ENCODE measurements at places on chromosomes 5 and 9.

DNA sequence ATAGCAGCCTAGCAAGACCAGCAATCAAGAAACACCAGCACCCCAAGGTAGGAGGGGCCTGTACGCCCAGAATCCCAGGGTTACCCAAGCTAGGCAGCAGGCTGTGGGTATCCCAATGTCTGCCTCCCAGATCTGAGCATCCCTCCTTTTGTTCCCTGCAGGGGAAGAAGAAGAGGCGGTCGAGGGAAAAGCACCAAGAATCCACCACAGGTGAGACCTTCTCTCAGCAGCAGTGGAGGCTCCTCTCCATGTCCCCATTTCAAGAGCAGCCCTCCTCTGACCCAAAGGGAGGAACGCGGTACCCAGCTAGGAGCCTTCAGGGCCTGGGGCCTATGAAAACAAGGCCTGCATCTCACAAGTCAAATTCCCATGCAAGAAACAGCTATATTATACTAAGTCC lies 28.9 kb downstream of the TCF7 start:
- DNase-seq, result no peak

DNA sequence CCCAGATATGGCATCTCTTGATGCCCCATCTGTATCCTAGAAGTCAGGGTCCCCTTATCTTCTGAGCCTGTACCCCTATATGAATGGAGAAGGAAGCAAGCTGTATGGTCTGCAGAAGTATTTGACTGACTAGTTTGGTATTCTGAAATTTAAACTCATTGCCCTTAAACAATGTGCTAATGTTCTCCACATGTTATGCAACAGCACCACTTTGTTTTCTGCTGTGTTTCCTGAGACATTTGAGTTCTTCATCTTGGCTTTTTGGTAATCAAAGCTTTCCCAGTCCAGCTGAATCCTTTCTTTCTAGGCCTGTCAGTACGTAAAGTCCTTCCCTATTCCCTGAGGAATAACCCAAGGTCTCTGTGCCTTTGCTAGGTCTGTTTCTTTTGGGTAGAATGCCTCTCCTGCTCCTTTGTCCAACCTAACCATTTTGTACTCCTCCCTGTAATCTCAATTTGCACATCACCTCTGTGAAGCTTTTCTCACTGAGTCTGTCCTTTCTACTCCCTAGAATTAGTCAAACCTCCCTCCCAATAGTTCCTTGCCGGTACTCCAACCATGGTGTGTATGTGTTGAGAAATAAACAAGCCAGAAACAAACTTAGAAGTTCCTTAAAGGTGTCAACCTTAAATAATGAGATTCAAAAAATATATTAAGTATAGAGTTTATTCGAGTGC lies 72.1 kb upstream of the HSPB3 start:
- DNase-seq, result no peak

- no peak for DNase-seq
Observed at GRCh38 chr9:90433398-90433941, 209.2 kb downstream of the DIRAS2 start.

DNA sequence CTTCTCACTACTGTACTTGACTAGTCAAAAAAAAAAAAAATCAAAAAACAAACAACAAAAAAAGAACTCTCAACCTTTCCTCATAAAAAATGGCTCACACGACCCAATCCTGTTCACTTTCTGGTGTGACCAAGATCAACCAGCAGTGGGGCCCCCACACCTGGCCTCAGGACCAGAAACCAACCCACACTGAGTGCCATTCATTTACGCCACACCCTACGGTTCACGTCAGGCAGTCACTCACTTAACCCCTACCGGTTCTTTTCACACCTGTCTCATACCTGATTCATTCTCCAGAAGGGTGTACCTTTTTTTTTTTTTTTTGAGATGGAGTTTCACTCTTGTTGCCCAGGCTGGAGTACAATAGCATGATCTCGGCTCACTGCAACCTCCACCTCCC lies 5.7 kb downstream of the SUSD1 start:
- DNase-seq, result no peak

- no peak for DNase-seq
Observed at GRCh38 chr5:8114597-8115266, 245.8 kb downstream of the MTRR start.

DNA sequence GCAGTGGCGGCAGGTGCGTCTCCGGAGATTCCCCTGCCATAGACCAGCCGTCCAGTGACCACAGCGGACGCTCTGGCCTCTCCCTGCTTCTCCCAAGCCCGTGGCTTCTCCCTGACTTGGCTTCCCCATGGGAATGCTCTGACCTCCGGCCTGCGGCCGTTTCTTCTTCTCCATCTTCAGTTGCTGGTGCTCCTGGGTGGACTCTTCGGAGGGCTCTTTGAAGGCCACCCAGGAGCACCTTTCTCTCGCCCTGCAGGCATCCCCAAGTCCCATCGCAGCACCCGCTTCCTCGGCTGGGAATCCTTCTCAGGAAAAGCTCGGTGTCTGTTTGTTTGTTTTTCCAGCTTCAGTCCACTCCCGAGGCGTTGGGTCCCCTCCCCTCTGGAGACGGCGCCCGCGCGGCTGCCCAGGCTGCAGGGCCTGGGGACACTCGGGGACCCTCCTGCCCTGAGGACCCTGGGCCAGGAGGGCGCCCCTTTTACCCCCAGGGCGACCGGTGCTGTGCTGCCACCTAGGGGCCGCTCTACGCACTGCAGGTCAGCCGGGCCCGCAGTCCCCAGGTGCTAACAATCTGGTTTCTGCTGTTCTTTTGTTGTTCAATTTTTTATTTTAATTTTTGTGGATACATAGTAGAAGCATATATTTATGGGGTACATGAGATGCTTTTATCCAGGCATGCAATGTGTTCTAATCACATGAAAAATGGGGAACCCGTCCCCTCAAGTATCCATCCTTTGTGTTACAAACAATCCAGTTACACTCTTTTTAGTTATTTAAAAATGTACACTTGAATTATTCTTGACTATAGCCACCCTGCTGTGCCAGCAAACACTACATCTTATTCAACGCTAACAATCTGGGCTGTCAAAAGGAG lies 197.9 kb upstream of the ADAMTS16 start:
- no peak for DNase-seq

- DNase-seq, result no peak
Observed at GRCh38 chr9:73680831-73681230, 529.2 kb downstream of the ANXA1 start.

DNA sequence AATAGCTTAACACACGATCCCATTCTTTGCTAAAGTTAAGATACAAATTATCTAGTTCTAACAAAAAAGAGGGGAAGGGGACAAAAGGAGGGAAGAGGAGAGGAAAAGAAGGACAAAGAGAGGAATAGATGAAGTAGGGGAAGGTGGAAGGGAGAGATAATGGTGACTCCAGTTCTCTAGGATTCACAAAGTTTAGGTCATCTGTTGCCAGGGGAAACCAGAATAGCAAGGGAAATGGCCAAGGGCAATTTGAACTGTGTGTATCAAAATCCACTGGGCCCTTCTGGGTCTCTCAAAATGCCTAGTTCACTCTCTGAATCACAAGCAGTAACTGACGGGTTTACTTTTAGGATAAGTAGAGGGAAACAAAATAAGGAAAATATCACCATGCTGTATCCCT lies 7.6 kb downstream of the SLC24A2 start:
- no peak for DNase-seq

- DNase-seq, result no peak
Observed at GRCh38 chr9:133604214-133604613, 5.0 kb downstream of the FAM163B start.

DNA sequence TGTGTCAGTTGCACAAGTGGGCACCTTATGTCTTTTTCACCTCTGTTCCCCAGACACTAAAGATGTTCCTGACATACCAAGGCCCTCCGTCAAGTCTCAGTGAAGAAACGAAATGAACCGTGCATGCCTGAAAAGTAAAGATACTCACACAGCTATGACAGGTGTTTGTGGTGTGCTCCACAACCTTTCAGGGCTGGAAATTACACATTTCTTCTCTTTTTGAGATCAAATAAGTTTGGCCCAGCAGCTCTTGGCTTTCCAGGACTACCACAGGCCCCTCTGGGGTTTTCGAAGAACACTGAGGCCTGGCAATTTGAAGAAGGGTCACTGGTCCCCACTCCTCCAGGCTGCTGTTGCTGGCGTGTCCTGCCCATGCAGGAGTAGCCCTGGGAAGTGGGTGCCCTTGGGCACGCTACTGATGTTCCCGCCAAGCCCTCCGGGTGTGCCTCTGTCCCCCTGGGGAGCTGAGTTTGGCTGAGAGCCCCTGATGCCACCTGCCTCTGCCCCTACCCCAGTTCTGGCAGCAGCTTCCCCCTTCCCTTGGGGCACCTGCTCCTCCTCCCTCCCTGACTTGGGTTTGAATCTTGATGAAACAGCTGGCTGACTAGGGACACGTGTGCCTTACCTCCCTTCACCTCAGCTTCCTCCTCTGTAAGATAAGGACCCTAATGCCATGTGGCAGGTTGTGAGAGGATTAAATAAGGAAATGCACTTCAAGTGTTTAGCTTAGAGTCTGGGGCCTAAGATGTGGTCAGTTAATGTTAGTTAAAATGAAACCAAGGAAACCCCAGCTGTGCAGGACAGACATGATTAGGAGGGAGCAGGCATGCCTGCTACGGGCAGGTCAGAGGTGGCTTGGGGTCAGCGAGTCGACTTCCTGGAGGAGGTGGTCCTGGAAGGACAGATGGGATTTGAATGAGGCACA lies 49.1 kb upstream of the GADD45G start:
- DNase-seq, result peak; percentile 43

- DNase-seq, result no peak
Observed at GRCh38 chr5:26601563-26601962, 436.8 kb downstream of the CDH9 start.

GRCh38 chr5:150404941-150405816 lies 7.5 kb downstream of the CD74 start:
- no peak for DNase-seq

DNA sequence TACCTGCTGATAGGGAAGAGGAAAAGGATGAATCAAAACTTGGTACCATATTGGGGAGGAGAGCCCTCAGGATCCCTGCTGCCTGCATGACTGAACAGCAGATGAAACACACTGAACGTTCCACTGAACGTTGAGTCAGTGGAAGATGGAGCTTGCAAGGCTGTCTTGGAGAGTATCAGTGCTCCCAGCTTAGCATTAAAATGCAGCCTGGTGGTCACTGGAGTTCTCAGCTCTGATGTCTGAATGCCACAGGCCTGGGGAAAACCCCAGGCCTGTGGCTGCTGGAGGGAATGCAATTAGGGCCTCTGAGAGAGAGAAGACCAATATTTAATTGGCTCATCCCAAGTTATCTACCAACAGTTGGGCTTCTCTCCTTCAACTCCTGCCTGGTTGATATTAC lies 54.5 kb downstream of the PDE4D start:
- no peak for DNase-seq

DNA sequence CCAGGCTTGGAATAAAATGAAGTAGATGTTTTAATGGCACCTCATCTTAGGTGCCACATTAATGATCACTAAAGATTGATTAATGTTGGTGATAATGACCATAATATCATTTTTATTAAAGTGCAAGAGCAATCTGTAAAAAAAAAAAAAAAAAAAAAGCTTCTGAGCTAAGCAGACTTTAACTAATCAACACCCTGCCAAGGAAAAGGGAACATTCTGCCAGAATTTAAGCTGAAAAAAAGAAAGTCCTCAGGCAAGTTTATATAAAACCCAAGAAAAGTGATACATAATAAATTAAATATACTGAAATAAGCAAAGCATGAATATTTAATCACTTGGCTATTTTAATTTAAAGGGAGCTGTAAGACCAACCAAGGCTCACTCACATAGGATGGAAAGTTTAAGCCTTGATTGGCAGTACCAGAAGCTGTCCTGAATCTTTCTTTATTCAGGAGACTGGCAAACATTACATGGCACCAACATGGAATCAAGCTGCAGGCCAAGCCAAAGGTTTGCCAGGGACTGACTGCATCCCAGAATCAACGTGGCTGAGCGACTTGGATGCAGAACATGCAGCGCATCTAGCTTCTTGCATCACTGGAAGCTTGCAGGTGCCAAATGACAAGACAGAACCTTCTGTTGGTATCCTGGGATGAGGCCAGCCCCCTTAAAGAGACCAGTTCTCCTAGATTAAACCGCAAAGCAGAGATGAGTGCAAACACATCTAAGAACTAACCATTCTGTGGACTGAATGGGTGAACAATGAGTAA lies 413.6 kb downstream of the ENC1 start:
- no peak for DNase-seq

DNA sequence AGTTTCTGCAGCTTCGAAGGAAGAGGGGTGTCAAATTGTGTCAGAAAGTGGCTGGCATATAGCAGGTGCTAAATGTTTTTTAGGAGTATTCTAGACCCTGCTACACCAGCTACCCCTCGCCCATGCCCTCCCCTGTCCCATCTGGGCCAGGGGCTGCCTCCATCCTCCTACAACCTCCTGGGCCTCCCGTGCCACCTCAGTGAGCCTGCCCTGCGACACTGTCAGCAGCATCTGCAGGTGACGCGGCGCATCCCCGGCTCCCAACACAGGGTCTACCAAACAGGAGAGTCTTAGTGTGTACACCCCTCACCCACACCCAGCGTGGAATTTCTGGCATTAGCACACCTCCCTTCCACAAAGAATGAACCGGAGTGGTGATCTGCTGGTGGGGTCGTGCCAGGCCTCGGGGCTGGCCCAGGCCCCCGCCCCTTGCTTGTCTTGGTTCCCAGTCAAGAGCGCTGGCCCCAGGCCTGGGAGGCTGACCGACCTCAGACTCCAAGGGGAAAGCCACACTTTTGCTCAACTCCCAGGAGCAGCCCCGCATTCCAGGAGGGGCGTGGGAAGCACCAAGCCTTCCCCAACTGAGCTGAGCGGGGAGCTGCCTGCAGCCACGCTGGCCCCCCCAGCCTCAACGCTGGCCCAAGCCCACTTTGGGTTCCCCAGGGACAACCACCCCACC lies 55.2 kb downstream of the NEURL1B start:
- DNase-seq, result no peak

- no peak for DNase-seq
Observed at GRCh38 chr5:81971111-81971711, 612 bp upstream of the ATG10 start.

GRCh38 chr5:115262321-115263077 lies at the start of gene PGGT1B:
Gene PGGT1B (minus strand): TSS chr5:115262877. CDS start chr5:115262851, 26 bp downstream.
- peak; percentile 79 for DNase-seq

- DNase-seq, result no peak
Observed at GRCh38 chr5:96926276-96926675, 9.6 kb upstream of the LNPEP start.

DNA sequence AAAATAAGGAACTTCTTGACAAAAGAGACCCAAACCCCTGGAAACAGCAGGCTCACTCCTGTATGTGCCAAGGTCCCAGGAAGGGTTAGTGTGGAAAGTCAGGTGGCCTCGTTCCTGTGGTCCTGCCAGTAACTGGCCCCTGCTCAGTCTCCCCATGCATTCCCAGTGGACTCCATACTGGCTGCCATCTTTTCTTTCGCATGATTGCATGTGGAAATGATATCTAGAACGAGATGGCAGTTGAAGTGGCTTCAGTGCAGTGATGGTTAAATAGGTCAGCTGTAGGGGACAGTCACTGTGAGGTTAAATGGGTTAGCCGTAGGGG lies 30.4 kb downstream of the AHRR start:
- DNase-seq, result no peak

Data from GDM1 (cell line).